ENCODE measurements at places on chromosomes 1 and 21.
A peak's percentile ranks its signal among the peaks of the same experiment; 100 is the strongest.

- DNase-seq = no peak
Observed at GRCh38 chr1:31702836-31703404, 897 bp downstream of the COL16A1 start.

GRCh38 chr1:58814251-58815068, 30.6 kb upstream of the JUN start:
- DNase-seq = no peak

DNA sequence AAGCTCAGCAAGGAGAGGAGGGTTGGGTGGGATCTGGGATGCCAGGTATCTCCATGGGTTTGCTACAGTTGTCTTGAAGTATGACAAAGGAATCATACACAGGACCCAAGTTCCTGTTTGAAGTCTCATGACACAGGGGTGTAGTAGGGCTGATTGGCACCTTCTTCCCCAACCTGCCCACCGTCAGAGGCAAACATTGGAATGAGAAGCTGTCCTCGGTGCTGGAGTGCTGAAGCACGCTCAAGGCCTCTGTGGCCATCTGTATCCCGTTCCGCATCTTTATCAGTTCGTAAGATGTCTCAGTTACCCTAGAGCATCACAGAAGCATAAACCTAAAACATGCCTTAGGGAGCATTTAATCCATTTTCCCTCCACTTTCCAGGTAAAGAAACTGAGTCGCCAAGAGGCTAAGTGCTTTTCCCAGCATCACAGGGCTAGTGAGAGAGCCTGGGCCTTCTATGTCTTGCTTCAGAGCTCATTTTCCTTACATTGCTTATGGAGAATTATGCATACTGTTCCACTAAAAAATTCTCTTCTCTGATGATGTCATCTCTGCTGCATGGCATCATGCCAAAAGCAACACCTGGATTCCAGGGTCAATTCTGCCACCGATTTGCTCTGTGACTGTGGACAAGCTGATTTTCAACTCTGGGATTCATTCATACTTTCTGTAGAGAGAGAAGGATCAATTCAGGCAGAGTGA, 34.2 kb downstream of the VWA5B1 start:
- no peak for DNase-seq

- DNase-seq = no peak
Observed at GRCh38 chr1:78996791-78997190, 9.7 kb downstream of the ADGRL4 start.

GRCh38 chr1:247294282-247294681, 37.4 kb downstream of the ZNF496 start:
- DNase-seq = no peak

GRCh38 chr1:212858461-212859265, 588 bp downstream of the FLVCR1 start:
- DNase-seq = peak; percentile 33

DNA sequence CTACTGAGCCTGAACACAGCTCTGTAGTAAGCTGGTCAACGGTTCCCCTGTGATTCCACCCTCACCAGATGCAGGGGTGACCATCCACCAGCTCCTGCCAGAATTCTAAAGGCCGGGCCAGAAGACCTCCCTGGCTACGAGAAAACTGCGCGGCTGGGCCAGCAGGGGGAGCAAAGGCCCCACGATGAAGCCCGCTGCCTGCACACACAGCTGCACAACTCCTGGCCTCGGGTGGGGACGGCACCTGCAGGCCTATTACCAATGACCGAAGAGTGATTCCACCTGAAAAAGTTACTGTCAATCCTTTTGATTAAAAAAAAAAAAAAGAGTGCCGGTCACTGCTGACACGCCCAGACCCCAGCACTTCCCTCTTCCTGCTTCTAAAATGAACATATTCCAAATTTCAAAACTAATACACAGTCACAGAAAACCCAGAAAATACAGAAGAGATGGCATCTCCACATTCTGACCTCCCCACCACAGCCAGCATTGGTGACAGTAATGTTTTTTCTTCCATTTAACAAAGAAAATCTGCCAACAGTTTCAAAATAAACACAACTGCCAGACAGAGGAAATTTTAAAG, 49.8 kb upstream of the RIPK4 start:
- DNase-seq = peak; percentile 55

DNA sequence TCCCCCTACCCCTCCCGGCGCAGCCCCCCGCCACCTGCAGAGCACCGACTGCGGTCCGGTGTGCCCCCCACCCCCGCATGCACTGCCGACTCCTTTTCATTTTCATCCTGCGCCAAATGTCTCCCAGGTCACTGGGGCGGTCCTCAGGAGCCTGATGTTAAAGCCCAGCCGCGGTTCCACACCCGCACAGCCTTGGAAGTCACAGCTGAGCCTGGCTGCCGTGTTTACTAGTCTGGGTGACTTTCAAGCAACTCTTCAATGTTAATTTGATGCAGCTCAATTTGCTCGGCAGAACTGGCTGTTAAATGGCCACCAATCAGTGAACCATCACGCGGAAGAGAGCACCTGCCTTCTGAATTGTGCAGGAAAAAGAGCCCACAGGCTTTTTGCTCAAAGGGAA, 27.2 kb downstream of the THAP3 start:
- no peak for DNase-seq

DNA sequence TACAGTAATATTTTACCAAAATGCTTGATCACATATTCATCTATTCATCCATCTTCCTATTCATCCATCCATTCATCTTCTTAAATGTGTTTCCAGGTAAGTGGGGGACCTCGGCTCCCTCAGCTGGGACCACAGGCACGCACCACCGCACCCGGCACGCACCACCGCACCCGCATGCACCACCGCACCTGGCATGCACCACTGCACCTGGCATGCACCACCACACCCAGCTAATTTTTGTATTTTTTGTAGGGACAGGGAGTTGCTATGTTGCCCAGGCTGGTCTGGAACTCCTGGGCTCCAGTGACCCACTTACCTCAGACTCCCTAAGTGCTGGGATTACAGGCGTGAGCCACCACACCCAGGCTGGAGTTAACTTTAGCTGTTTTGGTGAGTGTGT, 21.2 kb downstream of the ACTRT2 start:
- DNase-seq = no peak

GRCh38 chr1:171966426-171967220, 125.3 kb downstream of the DNM3 start:
- DNase-seq = no peak

DNA sequence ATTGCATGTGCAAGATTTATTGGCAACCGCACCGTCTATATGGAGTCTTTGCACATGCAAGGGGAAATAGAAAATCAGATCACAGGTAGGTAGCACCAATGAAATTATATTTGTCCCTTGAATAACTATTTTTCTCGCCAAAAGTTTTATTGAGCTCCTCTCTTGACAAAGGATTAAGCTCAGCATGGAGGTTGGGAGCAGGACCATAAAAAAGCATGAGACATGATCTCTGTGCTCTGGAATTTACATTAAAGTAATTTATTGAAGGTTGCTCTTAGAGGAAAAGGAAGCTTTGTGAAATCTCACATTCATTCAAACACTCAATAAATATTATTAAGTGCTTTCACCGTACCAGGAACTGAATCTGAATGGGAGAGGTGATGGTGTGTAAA, 66.0 kb upstream of the UBE2U start:
- no peak for DNase-seq

- DNase-seq = peak; percentile 55
Observed at GRCh38 chr1:1441002-1441888, 5.8 kb downstream of the VWA1 start.

DNA sequence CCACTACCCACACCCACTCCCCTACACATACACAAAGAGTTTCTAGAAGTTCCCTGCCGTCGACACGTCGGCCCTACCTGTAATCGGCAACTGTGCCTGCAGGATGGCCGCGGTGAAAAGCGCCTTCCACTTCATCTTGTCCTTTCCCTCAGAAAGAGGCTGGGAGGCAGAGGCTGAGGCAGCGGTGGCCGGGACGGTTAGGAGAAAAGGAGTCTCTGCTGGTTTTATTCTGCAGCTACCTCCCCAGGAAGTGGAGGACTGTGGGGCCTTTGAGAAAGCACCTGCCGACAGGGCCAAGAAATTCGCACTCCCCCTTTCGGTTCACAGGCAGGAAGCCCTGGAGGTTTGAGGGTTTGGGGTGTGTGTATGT, at the start of gene CD247:
Gene CD247, minus strand, starts transcription at position 199 of the 370 bp plus-strand sequence. Its CDS starts 64 bp downstream, at position 135.
- peak; percentile 84 for DNase-seq

- DNase-seq = no peak
Observed at GRCh38 chr1:29631836-29632805, 395.8 kb downstream of the PTPRU start.

- DNase-seq = no peak
Observed at GRCh38 chr1:78255846-78256245, 210.1 kb downstream of the GIPC2 start.

- no peak for DNase-seq
Observed at GRCh38 chr1:6220236-6220635, 14.3 kb downstream of the RNF207 start.

DNA sequence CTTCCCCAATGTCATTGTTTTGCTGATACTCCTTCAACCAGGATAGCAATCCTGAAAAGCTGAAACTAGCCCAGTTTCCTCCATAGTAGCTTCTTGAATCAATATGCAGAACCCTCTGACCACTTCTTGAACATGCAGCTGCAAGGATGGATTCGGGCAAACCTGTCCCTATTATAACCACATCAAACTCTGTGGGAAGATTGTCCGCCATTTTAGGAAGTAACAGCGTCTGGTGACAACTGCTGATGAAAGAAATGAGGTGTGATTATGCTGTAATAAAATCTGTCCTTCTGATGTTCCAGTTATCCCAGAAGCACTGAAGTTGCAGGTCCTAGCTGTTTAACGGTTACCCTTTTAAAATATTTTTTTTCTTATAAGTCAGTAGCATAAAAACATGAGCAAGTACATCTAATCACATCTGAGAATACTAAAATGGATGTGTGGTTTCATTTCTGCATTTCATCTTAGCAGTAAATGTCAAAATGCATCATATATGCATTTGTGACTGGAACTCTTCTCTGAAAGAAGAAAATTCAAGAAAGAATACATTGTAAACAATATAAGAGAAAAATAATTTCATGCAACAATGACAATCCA, 4.5 kb downstream of the CHML start:
- no peak for DNase-seq

DNA sequence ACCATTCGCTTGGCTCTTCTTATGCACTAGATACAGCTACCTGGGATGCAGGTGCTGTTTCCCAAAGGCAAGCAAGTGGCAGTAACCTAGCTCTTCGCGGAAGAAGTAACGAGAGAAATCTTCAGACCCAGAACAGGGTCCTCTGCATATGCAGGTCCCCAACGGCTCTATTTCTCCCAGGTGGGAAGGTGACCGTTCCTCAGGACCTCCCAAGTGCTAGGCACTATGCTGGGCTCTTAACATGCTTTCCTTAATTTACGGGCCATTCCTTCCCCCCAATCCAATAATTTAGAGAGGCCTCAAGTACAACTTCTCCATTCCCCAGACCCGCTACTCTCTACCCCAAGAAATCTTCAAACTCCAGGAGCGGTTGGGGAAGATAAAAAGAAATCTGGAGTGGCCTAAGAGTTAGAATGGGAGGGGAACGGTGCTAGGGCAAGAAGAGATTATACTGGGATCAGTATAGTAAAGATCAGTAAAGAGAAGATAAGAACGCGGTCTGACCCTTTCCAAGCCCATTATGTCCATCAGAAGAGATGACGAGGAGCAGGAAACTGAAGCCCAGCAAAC, 410 bp downstream of the TXNDC12 start:
- DNase-seq = no peak

DNA sequence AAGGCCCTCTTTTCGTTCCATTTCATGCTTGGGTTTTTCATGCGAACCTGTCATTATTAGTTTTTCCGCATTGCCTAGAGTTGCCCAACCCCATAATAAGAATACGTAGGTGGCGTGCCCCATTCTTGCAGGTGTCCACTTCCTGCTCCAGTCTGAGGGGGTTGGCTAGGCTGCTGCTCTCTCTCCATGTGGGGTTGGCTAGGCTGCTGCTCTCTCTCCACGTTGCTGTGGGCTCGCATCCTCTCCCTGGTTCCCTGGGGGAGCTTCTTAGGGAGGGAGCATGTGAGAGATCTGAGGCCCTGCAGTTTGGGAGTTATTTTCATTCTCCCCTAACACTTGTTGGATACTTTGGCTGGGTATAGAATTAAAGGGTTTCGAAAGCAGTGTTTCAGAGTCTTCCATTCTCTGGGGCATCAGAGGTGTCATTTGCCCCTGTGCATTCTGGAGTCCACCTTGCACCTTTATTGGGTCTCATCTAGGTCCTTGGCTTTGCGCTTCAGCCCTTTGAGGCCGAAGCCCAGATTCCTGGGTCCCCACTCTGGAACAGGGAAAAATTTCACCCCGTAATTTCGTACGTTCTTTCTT, 8.6 kb downstream of the C1orf35 start:
- no peak for DNase-seq

- no peak for DNase-seq
Observed at GRCh38 chr1:215637041-215637573, 70.0 kb downstream of the KCTD3 start.

GRCh38 chr1:112263453-112263852, 132.6 kb upstream of the CTTNBP2NL start:
- no peak for DNase-seq

GRCh38 chr1:101302831-101303511, 66.2 kb downstream of the S1PR1 start:
- no peak for DNase-seq

DNA sequence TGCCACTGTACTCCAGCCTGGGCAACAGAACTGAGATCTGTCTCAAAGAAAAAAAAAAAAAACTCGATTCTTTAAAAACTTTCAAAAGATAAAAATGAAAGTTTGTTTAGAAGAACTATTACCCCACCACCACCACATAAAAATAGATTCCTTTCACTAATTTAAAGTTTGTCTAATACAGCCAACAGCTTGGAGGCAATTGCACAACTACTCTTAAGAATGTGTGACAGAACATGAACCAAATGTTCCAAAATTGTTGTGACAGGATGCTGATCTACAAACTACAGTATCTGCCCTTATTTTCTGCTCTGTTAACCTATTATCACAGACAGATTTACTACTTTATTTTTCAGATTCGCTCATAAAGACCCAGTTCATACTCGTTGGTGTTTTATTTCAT, 5.5 kb upstream of the TGFBR3 start:
- DNase-seq = no peak

GRCh38 chr1:39926343-39926793, 24.7 kb upstream of the MYCL start:
- no peak for DNase-seq

GRCh38 chr1:208747979-208748378, 503.8 kb upstream of the PLXNA2 start:
- no peak for DNase-seq

DNA sequence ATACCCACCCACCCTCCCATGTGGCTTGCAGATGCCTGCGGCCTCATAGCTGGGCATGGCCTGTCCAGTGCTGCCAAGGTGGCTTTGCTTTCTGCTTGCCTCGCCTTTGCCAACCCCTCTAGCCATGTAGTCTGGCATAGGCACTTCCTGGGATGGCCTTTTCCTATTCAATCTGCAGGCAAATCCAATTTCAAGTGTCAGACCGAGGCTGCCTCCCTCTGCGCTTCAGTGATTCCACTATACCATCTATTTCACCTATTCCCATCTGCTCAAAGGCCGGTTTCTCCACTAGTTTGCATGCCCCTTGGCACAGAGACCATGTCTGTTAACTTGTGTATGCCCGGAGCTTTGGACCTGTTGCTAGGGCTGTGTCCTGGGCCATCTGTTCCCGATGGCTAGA, 3.8 kb upstream of the ZBTB21 start:
- no peak for DNase-seq

All from activated CD4-positive, alpha-beta memory T cell treated with anti-CD3 and anti-CD28 coated beads, Interleukin-2, amount 10 ng/mL, durations not matched to agents 7 days and 5 days (primary cell).